RCC 7860 (cell line): ENCODE measurements at places on chromosomes 5 and 9.

GRCh38 chr9:10605388-10605787 is 7.4 kb downstream of the PTPRD start:
- DNase-seq = no peak

DNA sequence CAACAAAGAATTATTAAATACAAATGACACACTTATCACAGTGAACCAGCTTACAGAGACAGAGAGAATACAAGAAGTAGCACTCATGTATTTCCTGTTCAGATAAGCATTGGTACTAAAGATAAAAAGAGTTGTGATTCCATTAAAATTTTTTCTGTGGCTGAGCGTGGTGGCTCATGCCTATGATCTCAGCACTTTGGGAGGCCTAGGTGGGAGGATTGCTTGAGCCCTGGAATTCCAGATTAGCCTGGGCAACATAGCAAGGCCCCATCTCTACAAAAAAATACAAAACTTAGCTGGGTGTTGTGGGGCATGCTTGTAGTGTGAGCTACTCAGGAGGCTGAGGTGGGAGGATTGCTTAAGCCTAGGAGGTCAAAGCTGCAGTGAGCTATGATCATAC is 32.9 kb downstream of the FCHO2 start:
- DNase-seq = peak; percentile 4

DNA sequence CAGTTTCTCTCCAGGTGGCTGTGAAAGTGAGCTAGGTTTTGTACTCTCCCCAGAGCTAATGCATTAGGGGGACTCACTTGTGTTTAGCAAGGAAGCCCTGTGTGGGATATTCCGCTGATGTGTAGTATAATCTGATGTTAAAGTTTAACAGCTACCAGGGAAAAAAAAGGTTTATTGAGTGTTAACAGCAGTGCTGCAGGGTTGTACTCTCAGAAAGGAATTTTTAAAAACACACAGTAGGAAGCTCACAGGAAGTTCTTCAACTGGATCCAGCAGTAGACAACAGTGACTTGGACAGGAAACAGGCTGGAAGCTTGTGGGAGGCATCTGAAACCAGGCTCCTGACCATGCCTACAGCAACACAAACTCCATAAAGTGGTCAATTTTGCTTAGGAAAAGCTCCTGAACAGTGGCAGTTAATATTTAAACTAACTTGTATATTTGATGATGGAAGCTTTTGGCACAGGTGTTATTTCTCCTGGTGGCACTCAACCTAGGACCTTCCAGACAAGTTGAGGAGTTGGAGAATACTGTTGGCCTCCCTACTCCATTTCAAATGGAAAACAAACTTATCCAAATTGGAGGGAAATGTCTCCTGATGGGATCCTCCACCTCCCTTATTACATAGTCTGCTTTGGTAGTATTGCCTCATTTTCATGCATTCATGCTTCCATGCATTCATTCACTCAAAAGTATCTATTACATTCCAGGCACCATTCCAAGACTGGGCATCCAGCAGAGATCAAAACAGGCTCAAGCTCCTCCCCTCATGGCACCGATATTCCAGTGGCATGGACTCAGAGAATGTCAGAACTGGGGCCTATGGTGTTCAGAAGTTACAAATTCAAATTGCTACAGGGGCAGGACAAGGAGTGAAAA is 54.7 kb downstream of the FOXD1 start:
- DNase-seq = peak; percentile 27

DNA sequence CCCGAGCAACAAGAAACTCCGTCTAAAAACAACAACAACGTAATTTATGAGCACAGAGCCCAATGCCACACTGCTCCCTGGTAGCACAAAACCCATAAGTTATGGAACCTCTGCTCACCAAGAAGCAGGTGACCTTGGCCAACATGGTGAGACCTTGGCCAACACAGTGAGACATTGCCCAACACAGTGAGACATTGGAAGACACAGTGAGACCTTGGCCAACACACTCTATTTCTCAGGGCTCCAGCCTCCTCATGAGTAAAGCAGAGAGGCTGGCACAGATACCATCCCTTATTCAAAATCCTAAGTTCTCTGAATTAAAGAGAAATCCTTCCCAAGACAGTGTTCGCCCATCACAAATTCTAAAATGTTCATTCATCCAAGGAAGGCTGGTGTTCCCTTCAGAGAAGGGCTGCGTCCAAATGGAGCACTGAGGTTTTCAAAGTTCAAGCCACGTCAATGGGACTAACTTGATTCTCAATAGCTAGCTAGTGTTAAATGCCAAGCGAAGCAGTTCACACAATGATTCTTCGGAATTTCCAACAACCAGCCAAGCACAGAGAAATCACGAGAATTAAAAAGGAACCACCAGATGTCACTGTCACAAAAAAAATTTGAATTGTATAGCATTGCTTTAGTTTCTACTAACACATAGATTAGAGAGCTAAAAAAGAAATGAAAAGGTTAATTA is 29.5 kb downstream of the TTC39B start:
- no peak for DNase-seq

DNA sequence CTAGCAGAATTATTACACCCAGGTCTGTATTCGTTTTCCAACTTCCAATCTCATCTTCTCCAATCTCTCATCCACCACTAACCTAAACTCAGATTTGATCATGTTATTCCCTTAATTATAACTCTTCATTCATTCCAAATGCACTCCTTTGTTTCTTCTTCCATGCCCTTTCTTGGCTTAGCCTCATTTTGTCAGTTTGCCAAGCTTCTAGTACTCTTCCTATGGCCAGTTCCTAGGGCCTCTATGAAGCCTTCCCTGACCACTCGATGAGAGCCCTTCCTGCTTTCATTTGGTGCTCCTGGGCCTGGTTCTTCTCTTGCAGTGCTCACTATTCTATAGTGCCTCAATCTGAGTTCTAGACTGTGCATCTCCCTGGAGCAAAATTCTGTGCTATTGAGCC is 5.8 kb downstream of the FAM219A start:
- DNase-seq = no peak

- DNase-seq = no peak
Observed at GRCh38 chr9:113628621-113629020, 165.1 kb downstream of the RGS3 start.

- no peak for DNase-seq
Observed at GRCh38 chr9:135394131-135394530, 85.5 kb upstream of the PPP1R26 start.

DNA sequence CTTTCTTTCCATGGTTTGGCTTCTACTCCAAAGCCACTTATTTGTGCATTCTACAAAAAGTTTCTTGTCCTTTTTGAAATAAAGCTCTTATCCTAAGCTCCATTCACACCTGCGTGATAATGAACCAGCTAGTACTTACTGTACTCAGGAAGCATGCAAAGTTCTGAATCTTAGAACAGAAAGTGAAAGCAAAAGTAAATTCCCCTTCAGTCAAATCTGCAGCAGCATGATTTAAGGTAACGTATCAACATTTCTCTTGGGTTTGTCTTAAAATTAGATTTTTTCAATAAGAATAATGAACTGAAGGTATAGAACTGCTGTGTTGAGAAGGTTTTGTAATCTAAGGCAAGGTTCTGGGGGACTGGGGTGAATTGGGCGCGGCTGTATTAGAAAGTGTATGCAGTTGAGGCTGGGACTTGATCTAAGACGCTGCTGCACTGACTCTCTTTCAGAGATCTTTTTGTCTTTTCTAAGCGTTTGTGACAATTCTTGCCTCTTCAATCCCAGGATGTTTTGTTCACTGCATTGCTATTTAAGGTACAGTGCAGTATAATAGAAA is at the start of gene ERAP2:
Gene ERAP2 (plus strand): TSS at position 209 of the 559 bp plus-strand sequence. CDS start 3,186 bp downstream, outside the sequence.
- peak; percentile 22 for DNase-seq

DNA sequence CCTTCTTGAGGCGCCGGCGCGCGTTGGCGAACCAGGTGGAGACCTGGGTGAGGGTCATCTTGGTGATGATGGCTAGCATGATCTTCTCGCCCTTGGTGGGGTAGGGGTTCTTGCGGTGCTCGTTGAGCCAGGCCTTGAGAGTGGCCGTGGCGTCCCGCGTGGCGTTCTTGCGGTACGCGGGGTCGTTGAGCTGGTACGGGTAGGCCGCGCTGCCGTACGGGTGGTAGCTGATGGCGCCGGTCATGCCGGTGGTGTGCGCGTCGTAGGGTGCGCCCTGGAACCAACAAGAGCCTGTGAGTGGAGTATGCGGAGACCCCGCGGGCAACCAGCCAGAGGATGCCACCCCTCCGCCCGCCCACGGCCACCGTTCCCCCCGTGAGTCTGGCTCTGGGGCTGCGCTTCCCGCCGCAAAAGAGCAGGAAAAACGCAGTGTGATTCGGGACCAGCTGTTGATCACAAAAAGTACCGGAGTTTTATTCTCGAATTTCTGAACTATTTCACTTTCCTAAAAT is 1.9 kb downstream of the IRX2 start:
- no peak for DNase-seq

DNA sequence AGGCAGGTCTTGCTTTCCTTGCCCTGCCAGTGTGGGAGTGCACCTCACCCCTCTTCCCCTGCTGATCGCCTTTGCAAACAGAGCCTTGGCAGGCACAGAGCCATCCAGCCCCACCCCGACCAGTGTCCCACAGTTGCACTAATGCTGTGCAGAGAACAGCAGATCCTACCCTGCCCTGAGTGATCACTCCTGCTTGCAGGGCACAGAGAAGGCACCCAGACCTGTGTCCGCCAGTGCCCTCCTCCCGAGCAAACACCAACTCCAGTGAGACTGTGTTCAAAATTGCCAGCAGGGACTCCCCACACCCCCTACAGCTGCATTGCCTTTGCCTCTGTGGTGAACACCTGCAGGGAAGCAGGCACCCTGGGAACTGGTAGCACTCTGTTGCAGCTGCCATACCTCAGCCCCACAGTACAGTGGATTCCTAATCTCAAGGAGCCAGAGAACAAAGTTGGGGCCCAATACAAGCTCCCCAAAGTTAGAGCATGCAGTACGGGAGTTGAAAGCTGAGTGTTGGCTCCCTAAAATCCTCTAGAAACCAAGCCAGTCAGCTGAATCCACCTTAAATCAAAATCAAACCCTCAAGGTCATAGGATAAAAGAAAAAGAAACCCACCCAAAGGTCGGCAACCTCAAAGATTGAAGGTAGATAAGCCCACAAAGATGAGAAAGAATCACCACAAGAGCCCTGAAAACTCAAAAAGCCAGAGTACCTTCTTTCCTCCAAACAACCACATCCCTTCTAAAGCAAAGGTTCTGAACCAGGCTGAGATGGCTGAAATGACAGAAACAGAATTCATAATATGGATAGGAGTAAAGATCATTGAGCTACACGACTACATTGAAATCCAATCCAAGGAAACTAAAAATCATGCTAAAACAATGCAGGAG is 92.9 kb upstream of the PIK3R1 start:
- DNase-seq = no peak

- no peak for DNase-seq
Observed at GRCh38 chr5:32690153-32690552, 21.0 kb upstream of the NPR3 start.

DNA sequence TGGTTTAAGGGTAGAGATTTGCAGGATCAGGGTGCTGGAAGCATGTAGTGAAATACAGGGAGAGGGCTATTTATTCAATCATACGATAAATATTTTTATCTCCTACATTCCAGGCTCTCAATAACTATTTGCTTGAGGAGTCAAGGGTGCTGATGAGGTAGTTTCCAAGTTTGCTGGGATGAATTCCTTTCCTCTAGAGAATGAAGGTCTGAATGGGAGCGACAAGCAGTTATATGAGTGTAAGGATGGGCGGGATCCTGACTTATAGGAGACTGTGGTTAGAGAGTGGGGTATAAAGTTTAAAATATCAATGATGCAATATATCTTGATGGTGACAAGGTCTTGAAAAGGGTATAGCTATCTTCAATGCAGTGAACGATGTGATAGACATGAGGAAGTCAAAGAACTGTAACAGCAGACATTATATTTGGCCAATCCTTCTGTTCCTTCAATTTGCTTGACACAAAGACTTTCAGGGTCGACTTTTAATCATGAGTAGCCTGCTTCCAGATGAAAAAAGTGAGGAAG is 201.1 kb upstream of the HAPLN1 start:
- DNase-seq = no peak

- DNase-seq = no peak
Observed at GRCh38 chr9:106622164-106622487, 240.8 kb upstream of the ZNF462 start.

DNA sequence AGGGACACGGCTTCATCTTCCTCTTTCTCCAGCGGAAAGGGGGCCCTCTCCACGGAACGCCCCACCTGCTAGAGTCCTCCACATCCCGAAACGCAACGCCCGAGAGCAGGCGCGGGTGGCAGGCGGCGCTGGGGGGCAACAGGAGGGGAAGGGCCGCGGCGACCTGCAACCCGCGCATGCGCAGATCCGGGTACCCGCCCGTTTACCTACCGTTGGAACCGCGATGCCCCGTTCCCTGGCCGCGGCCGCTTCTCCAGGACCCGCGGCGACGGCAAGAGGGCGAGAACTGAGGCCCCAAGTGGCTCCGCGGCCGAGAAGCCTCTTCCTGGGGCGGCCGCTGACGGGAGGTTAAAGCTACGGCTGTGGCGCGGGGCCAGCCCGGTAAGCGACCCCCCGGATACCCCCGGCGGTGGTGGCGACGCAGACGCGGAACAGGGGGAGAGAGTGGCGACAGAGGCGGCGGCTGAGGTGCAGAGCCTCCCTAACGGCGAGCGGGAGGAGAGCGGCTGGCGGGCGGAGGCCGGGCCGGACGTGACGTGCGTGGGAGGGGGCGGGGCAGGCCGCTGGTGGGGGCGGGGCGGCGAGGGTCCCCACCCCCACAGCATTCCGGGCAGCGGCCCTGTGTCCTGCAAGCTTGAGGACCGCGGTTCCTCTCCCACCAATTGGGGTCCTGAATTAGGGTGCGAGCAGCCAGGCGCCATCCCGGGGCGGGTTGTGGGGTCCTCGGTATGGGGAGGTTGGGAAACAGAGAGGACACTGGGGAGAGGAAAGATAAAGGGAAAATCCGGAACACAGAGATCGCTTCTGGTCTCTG is at the start of gene FAM13B:
Gene FAM13B (minus strand): TSS at position 508 of the 814 bp plus-strand sequence. CDS start 13,968 bp downstream, outside the sequence.
- peak; percentile 62 for DNase-seq

DNA sequence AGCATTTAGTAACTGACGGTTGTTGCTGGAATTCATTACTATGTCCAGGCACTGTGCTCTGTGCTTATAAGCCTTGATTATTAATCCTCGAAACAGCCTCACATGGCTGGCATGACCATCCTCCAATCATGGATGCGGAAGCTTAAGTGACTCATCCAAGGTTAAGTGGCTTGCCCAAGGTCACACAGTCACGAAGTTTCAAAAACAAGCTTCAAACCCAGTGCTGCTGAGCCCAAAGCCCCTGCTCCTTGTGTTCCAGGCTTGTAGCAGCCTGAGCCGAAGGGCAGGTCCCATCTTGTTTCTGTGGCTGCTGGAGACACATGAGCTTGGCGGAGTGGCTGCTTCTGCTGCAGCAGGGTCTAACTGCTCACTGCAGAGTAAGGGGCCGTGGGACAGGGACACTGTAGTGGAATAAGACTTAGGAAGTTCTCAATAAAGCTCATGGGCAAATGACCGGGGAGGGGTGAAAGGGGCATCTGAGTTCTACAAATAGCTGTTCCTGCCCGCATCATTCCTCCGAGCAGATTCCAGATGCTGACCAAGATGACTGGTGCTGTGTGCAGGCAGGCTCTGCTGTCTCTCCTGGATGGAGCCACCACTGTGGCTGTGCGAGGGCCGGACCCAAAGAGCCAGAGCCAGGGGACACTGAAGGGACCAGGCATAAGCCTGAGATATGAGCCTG is 32.4 kb downstream of the WHRN start:
- no peak for DNase-seq

- DNase-seq = no peak
Observed at GRCh38 chr5:14806456-14806855, 65.1 kb downstream of the ANKH start.
